ENCODE measurements at places on chromosomes 5 and 9.

DNA sequence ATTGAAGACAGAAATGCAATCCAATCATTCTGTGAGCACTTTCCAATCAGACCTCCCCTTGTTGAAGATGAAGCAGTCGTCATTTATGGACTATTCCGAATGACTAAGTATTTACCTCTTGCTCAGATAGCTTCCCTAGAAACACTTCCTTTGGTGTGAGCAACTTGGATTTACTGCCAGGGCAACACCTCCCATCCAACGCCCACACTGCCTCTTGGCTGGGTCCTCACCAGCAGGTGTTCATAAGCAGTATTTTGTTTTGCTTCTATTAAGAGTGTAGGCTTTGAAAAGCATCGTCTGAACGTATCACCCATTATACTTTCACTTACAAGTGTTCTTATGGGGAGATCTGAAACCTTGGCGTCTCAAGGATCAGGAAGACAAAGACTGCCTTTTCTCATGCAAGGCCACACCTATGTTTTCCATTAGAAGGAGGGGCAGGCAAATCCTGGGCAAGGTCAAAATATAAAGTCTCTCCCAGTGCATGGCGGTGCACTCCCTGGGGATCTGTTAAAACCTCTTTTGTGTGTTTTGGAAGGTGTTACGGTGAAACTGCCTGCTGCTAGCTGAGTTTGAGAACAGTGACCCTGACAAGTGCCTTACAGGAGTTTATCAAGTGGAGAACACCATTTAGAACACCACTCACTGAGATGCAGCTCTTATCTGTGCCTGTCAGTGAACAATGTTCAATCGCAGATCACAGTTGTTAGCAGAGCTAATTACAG lies 10.6 kb upstream of the MARCHF3 start:
- DNase-seq = no peak

DNA sequence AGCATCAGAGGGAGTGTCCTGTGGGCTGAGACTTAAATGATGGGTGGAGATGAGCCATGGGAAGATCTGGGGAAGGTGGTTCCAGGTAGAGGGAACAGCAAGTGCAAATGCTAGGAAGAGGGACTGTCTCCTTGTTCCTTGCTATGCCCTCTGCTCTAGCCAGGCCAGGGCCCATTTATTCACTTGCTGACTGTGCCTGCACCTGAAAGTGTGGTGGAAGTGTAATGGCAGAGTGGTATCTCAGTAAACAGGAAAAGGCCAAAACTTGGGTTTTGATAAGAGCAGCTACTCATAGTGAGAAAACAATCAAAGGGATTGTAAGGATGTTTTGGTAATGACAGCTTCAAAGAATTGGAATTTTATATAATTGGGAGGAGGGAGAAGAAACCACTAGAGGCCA lies 32.4 kb downstream of the TLE4 start:
- DNase-seq = no peak

GRCh38 chr5:179279347-179280094 lies 65.7 kb downstream of the ADAMTS2 start:
- no peak for DNase-seq

GRCh38 chr9:111925017-111925770 lies 28.6 kb downstream of the UGCG start:
- no peak for DNase-seq

DNA sequence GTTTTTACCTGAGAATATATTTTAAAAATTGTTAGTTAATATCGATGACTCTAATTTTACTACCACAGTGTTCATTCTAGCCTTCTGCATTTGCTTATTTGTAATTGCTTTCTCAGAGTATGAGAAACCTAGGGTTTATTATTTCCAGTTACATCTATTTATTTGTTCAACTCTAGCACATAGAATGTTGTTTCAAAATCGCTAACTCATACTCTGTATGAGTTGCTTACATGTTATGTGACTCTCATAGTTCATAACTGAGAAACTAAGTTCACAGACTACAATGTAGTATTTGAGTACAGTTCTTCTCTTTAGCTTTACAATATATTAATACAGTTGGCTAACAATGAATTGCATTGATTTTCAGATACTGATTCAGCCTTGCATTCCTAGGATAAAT lies 103.2 kb downstream of the MACROH2A1 start:
- no peak for DNase-seq

DNA sequence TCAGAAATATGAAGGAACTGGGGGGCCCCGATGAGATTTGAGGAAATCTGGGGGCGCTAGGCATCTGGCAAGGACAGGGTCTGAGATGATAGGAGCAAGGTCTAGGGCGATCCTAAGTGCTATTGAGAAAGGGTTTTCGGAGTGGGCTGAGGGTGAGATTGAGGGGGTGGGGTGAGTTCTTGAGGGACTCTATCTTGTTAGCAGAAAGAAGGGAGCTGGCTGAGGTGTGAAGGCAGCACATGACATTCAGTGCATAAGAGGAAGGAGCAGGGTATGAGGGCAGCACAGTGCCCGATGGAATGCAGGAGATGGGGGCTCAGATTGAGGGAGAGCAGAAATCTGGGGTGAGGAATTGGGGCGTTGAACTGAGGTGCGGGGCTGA lies 640 bp downstream of the TRIM32 start:
- peak; percentile 54 for DNase-seq

GRCh38 chr9:115943431-115944165 lies 210.0 kb upstream of the PAPPA start:
- DNase-seq = no peak

GRCh38 chr9:87793292-87793691 lies 67.4 kb downstream of the CTSL start:
- DNase-seq = no peak

DNA sequence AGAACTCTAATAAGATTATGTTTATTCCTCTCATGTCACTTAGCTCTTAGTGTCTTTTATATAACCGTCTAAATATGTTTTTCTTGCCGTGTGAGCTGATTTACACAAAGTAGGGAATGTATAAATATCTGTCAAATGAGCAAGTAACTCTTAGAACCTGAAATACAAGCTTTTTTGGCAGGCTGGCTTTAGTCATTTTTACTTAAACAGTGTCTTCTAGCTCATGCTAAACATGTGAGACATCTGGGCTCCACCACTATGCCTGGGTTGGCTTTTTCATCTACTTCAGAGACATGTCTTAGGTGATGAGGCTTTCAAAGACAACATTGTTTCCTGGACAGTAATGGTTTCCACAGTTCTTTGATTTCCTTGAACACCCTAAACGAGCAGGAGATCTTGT lies 137.2 kb upstream of the ZNF608 start:
- DNase-seq = no peak

DNA sequence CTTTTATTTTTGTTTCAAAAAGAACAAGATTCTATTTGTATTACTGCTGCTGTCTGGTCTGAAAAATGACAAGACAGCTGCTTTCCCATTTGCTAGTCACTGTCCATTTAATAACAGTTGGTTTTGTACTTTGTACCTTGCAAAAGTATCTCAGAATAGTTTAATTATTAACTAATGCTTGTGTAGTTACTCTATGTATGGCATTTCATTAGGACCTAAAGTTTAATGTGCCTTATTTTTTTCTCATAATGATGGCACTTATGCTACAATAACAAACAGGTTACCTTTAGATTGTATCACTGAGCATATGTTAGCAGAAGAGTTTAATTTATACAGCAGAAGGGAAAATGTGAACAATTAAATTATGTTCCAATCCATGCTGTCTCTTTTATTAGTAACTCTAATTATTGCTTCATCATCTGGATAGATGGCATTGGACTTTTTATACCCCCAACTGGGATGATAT lies 134.2 kb downstream of the CDH10 start:
- DNase-seq = no peak

GRCh38 chr9:75147638-75148037 lies 59.3 kb downstream of the OSTF1 start:
- DNase-seq = no peak

GRCh38 chr9:34158362-34158869 lies 20.4 kb upstream of the UBAP1 start:
- DNase-seq = no peak

GRCh38 chr9:136514022-136514714 lies 31.3 kb upstream of the SEC16A start:
- DNase-seq = no peak

DNA sequence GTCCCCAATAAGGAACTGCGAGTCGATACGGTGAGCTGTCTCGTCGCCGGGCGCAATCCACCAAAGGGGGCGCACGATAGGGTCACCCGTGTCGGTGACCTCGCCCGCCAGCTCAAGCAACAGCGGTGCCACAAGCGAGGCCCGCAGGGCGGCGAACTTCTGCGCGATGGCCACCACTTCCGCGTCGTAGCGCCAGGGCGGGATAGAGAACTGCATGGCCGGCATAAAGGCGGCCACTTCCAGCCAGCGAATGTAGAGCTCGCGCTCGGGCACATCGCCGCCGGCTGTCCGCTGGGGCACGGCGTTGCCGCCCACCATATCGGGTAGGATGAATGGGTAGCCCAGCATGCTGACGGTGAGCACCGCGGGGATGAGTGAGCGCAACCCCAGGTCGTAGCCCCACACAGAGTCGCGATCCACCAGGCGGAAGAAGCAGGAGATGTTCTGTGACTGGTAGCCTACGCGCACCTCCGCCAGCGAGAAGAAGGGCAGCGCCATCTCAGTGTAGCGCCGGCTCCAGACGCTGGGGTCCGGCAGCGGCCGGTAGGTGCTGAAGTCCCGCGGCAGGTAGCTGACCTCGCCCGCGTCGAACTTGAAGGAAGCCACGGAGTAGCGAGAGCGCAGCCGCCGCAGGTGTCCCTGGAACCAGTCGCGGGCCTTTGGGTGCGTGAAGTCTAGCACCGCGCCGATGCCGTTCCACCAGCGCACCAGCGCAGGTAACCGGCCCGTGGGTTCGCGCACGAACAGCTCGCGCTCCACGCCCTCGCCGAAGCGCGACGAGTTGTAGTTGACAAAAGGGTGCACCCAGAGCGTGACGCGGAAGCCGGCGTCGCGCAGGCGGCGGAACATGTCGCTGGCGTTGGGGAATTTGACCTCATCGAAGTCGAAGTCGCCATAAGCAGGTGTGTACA lies 5.5 kb downstream of the MYORG start:
- no peak for DNase-seq

GRCh38 chr9:104779334-104779733 lies 15.4 kb downstream of the NIPSNAP3B start:
- DNase-seq = no peak

DNA sequence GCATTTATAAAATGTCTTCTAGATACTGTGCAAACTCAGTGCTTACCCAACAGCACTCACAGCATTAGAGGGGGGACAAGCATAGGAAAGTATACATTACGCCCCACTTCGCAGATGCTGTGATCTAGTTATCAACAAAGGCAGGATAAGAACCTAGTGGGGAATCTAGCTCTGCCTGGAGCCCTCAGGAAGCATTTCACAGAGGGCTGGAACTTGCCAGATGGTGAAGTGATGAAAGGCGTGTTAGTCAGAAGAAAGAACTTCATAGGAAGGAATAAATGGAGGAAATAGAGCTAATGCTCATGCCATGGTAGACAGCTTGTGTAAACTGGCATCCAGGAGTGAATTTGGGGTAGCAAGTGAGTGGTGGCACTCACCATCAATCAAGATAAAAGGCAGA lies 25.8 kb downstream of the DIRAS2 start:
- DNase-seq = peak; percentile 70

- DNase-seq = no peak
Observed at GRCh38 chr5:321726-322251, 275 bp downstream of the AHRR start.

DNA sequence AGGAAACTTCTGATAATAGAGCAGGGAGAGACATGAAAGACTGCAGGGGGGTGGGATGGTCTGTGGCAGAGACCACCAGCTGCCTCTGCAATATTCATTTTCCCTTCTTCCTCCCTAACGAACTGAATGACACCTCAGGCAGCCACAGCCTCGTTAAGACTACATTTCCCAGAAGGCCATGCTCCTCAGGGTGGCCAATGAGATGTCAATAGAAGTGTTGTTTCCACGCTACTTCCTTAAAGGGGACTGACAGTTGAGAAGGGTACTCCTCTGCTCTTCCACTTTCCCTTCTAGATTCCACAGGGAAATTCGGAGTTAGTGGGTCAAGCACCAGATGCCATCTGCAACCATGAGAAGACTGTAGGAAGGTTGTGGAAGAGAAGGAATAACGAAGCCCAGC lies 52.0 kb upstream of the DAPK1 start:
- DNase-seq = peak; percentile 29

GRCh38 chr9:135736979-135737839 lies 35.2 kb downstream of the KCNT1 start:
- no peak for DNase-seq

DNA sequence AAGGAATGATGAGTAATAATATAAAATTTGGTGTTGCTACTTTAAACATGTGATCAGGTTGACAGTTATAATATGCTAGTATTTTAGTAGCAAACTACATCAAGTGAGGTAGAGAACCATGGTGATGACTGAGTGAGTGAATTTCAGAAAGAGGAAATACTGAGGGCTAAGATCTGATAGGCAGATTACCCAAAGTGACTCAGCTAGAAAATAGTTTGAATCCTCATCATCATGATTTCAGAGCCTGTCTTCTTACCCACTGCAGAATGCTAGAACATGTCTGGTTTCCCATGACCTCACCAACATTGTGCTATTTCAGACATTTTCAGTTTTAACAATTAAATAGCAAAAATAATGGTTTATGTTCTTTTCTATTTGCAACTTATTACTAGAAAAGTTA lies 602.1 kb downstream of the TAF11L14 start:
- DNase-seq = no peak

DNA sequence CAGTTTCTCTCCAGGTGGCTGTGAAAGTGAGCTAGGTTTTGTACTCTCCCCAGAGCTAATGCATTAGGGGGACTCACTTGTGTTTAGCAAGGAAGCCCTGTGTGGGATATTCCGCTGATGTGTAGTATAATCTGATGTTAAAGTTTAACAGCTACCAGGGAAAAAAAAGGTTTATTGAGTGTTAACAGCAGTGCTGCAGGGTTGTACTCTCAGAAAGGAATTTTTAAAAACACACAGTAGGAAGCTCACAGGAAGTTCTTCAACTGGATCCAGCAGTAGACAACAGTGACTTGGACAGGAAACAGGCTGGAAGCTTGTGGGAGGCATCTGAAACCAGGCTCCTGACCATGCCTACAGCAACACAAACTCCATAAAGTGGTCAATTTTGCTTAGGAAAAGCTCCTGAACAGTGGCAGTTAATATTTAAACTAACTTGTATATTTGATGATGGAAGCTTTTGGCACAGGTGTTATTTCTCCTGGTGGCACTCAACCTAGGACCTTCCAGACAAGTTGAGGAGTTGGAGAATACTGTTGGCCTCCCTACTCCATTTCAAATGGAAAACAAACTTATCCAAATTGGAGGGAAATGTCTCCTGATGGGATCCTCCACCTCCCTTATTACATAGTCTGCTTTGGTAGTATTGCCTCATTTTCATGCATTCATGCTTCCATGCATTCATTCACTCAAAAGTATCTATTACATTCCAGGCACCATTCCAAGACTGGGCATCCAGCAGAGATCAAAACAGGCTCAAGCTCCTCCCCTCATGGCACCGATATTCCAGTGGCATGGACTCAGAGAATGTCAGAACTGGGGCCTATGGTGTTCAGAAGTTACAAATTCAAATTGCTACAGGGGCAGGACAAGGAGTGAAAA lies 54.7 kb downstream of the FOXD1 start:
- no peak for DNase-seq

DNA sequence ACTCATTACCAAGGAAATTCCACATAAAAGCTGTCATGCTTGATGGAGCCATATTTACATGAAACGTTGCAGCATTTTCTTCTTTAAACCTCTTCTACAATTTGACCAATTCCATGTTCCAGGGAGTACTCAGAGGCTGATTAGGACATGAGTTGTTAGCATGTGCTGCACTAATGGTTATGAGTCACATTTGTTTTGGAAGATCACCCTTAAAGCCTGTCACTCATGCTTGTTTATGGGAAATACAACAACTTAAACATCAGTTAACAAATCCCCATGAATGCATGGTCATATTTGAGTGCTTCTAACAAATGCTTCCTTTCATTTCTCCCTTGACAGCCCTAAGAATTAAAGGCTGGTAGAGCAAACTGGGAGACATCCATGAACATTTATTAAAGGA lies 156.1 kb downstream of the GHR start:
- no peak for DNase-seq
